ENCODE measurements at places on chromosomes 5 and 9.

- DNase-seq: no peak
Measured at GRCh38 chr5:2148312-2149194, 265.8 kb upstream of the IRX4 start.

DNA sequence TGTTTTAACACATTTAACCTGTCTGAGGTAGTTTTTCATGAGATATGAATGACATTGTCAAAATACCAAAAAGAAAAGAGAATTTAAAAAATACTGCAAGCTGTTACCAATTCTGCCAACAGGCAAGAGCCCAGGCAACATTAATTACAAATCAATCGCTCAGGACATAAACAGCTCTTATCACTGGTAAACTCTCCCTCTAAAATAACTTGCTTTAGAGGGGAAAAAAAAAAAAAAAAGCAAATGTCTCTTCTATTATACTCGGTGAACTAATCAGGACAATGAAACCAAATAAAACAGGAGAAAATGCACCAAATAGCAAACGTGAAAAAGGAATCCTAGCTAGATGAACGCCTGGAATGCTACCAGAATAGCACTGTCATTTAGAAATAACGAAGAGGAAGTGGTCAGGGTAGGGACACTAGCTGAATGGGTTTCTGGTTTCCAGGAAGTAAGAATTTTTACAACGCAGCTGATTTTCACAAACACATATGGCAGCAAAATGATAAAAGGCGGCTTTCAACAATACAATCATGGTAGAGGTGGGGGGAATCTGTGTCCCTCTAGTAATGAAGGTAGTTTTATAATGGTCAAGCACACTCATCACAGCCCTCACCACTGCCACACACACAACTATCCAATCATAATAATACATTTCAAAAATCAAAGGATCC lies 94.9 kb downstream of the DENND1A start:
- DNase-seq: peak; percentile 17

DNA sequence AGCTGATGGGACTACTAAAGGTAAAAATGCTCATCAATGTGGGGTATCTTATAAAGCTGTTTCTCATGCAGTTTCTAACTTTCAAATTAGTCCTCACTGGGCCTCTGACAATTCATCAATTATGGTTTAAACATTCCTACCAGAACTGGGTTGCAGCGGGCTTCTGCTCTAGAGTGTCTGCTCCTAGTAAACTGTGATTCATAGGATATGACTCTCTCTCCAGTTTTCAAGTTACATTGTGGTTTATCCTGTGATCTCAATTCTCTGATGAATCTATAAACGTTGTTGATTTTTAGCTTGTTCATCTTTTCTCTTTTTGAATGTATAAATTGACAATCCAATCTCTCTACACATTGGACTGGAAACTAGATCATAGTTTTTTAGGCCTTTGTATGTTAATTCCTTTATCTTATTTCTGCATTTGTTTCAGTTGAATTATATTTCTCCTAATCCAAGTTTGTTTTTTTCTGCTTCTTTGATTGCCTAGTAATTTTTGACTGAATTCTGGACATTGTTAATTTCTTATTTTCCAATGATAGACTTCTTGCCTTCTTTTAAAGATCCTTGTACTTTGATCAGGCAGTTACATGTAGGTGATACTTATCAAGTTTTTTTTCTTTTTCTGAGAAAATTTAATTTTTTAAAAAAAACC lies 822.6 kb downstream of the TLE1 start:
- no peak for DNase-seq

- no peak for DNase-seq
Measured at GRCh38 chr5:176526462-176526861, 10.7 kb downstream of the RNF44 start.

DNA sequence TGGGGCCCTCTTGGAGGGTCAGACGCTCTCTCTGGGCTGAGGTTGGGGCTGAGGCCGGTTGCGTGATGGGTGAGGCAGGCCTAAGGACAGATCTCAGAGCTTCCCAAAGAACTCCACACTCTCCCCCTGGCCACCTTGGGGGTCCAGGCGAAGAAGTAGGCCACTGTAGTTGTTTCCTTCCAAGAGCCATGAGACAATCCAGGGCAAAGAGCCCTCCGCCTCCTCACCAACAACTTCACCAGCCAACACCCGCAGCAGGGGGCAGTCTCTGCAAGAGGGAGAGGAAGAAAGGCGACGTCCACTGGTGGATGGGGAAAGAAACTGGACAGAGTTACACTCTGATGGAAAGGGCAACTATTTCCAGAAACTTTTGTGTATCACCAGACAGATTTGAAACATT lies 10.7 kb downstream of the SLC35A4 start:
- DNase-seq: no peak

GRCh38 chr5:98805070-98805469 lies 31.6 kb downstream of the RGMB start:
- DNase-seq: no peak

DNA sequence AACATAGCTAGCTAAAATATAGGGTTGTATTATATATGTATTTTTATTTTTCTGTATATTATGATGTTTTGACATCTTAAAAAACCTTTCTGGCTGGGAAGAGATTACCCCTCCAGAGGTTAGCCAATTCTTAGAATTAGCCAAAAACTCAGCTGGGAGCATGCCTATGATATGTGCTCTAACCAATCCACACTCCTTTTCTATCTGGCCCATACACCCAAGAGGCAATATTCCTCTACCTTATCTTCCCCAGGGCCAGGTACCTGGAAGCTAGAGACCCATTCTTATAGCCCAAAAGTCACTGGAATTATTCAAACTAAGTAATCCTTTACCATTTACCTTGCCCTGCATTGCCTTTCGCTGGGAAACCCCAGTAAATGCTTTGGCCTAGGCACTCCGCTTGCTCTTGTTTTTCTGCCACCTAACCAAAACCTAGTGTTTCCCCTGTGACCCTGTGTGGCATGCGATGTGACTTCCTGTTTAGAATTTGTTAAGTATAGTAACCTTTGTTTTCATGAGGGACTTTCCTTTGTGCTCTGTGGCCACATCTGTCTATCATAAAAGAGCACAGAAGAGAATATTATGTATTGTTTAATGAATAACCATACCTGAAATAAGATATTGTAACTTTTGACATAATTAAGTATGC lies 37.4 kb downstream of the CSNK1G3 start:
- DNase-seq: no peak

GRCh38 chr5:1875843-1876659 lies 6.7 kb downstream of the IRX4 start:
- no peak for DNase-seq

GRCh38 chr9:103700195-103700962 lies 393.7 kb upstream of the SMC2 start:
- peak; percentile 11 for DNase-seq

DNA sequence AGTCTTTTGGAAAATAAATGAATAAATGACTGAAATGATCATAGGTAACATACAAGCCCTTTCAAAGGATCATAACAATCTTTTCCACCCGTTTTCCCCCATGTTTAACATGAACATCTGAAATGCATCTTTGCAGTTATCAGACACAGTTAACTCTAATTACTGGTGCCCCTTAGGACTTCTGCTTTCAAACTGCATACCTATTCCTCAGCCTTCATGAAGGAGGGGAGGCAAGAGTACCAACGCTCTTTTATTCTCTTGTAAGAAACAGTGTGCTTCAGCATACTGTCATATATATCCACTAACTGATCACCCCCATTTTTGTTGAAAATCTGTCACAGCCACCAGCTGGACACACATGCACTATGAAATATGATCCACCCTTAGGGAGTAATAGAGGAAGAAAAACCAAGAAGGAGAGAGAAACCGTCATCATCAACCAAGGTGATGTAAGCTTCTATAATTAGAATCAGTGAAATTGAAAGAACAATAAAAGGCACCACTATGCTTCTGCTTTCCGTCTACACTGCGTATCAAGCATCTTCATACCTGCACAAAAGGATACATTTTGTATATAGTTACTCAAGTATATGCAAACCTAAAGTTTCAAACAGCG lies 98.7 kb downstream of the RAPGEF6 start:
- DNase-seq: no peak

DNA sequence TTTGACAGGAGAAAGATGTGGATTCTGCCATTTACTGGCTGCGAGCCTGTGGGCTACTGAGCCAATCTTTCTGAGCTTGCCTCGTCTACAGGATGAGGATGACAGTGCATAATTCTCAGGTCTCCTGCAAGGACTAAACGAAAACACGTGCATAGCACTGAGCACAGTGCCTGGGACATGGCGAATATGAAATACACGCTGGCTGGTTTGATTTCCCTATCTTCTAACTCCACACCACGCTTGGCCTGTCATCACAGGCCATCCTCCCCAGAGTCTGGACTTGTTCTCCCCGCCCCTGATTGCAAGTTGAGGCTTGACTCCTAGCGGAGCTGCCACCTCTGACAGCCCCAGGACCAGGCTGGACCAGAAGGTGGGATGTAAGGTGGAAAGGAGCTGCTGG lies 37.9 kb downstream of the ARPC5L start:
- no peak for DNase-seq

DNA sequence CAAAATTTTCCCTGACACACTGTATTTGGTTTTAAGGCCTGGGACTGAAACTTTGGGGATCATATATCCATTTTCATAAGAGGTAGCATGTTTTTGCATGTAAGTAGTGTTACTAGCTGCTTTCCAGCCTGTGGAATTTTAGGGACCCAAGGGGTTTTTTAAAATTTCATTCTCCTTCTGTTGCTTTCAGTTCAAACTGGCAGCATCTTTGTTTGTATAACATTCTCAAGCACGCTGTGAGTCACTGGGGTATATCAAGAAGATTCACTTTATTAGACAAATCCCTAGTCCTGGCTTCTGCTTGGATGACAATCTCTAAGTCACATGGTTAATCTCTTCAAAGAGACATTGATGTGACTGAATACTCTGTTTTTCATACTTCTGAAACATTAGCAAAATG lies 479.0 kb downstream of the CYLC2 start:
- DNase-seq: no peak

- no peak for DNase-seq
Measured at GRCh38 chr5:61417340-61417739, 85.3 kb downstream of the ZSWIM6 start.

DNA sequence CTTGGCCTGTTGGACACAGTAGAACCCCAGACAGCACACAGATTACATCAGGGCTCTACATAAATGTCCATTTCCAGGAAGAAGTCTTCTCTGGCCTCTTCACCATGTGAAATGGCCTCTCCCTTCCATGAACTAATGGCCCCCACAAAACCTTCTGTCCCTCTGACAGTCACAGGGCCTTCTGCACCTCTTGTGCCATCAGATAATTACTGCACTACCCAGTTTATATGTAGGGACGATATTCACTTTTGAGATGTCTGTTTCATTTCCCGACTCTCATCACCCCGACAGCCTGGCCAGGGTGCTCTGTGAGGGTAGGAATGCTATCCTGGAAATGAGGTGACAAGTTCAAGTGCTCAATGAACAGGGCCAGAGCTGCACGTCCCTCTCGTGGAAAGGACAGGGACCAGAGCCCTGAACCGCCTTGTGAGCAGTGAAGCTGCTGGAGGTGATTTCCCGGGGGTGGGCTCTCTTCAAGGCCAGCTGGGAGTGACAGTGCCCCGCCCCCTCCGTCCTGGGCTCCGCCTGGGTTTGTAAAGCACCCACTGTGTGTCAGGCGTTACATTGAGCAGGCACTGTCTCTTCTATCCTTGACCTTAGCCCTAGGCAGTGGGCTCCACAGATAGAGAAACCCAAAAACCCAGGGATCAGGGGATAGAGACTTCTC lies 3.0 kb upstream of the FAM78A start:
- DNase-seq: no peak

DNA sequence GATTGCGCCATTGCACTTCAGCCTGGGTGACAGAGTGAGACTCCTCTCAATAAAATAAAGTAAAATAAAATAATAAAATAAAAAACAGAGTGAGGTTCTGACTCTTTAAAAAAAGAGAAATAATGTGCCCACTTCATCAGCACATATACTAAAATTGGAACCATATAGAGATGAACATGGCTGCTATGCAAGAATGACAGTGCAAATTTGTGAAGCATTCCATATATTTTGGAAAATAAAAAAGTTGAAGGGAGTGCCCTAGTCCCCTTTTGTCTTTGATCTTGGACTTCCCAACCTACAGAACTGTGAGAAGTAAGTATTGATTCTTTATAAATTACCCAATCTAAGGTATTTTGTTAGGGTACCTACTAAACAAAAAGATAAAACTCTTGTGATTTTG lies 23.1 kb downstream of the BASP1 start:
- DNase-seq: no peak

DNA sequence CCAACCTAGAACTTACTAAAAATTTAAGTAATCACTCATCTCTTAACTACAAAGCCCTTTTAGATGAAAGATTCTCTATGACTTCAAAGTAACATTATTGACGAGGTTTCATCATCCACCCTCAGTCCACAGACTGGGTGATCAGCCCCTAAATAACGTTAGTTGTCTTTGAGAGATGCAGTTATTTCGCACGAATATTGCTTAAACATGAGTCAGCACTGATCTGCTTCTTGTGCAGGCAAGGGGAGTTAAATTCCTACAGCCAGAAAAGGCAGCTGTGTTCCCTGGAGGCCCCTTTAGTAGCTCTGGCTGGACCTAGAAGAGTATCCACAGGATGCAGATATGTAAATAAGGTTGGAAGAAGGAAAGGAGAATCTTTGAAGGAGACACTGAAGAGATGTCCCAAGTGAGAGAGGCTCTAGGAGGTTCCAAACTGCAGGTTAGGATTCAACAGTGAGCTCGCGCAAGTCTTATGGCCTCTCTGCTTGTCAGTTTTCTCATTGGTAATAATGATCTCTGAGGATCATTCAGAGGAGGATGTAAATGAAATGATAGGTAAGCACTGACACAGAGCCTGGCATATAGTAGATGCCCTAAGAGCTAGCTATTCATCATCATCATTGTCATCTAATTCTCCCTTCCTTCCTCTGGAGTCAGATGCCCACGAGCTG lies 122.2 kb upstream of the MAN2A1 start:
- DNase-seq: no peak

- no peak for DNase-seq
Measured at GRCh38 chr5:11292648-11293356, 531.8 kb upstream of the DAP start.

- DNase-seq: no peak
Measured at GRCh38 chr9:129649726-129650679, 8.1 kb upstream of the ASB6 start.

DNA sequence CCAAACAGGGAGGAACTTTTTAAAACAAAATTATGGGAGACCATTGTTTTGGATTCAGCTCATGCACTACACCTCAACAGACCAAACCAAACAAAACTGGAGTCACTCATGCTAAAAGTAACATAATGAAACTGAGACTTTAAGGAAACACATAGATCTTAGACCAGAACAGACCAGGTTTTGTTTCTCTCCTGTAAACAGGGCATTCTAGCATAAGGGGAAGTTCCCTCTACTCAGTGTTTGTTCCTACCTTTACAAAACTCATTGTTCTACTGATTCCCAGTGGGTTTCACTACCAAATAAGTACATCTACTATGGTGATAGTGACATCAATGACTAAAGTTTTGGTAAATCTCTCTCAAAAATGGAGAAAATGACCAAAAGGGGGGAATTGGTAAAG lies 1103.6 kb upstream of the EDIL3 start:
- no peak for DNase-seq

DNA sequence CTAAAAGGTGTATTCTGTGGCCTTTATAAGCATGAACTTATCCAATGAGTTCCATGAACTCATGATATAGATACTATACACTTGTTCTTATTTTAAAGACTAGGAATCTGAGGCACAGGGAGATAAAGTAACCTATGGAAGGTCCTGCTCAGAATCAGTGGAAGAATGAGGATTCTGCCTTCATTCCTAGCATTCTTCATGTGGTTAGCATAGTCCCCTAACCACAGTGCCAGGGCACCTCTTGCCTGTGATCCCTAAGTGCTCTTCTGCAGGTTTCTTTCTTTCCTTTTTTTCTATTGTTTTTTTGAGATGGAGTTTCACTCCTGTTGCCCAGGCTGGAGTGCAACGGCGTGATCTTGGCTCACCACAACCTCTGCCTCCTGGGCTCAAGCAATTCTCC lies 174.1 kb downstream of the C9orf152 start:
- no peak for DNase-seq

Measured in neuronal stem cell (in vitro differentiated cells).